ENCODE measurements at places on chromosomes 6 and 20. TPM values are rescaled to one million over a fixed set of nuclear protein-coding genes. Genes with fewer than 3 reads are reported as not detected.

Gene MYB
- total RNA-seq, result 73.6 TPM

Gene PTGIS
- 15.1 TPM for total RNA-seq

Gene FOXA2
- not detected for total RNA-seq

- DNase-seq, result no peak
Observed at GRCh38 chr6:133248241-133249001, 7.3 kb downstream of the EYA4 start.

- DNase-seq, result no peak
Observed at GRCh38 chr6:35492258-35492973, 4.5 kb downstream of the TEAD3 start.

Measured in activated CD8-positive, alpha-beta memory T cell treated with anti-CD3 and anti-CD28 coated beads, Interleukin-2, amount 10 ng/mL, durations not matched to agents 7 days and 5 days (primary cell).